ENCODE measurements at places on chromosomes 2 and 18. TPM values are rescaled to one million over a fixed set of nuclear protein-coding genes. Genes with fewer than 3 reads are reported as not detected.

DNA sequence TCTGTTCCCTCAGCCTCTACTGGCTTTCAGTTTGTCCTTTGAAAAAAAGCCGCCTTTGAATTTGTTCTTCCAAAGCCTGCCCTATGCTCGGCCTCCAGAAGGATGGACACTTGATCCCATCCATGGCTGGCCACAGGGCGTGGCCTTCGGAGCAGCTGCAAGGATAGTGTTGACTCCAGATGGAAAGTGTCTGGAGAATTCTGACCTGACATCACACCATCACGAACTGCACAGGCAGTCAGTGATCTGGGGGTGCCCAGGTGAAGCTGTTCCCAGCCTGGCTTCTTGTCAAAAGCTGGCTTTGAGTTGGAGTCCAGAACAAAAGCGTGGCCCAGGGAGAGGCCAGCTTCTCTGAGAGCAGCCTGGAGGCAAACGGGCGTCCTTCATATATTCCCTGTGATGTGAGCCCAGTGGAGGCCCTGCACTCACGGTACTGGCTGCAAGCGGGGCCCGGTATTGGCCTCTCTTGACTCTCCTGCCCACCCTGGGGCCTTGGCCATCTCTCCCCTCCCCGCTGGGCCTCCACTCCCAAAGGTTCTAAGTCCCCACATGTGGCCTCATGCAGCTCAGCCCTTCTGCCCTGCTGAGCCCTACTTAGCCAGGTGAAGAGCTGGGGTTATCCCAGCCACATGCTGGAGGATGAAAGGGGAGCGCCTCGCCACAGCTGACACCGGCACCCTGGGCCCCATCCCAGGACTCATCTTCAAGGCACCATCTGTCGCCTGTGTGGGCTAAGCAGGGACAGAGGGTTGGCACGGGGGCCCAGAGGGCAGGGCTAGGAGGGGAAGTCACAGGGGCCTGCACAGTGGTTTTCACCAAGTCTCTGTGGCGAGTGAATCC, 20.4 kb upstream of the ATOH8 start:
- no peak for DNase-seq

DNA sequence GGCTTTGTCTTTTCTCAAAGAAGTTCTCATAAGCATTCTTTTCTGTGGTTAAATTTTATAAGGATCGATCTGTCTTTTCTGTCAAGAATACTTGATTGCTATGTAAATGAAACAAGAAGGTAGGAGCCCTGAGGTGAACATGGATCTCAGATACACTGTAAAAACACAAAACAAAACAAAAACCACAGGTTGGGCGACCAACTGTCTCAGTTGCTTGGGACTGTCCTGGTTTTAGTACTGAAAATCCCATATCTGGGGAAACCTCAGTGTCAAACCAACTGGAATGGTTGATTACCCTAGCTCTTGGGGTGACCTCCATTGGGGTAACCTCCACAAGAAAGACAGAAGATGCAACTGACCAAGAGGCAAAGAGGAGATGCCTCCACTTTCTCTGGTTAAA, 55.8 kb upstream of the TMEM178A start:
- no peak for DNase-seq

GRCh38 chr18:22110461-22110924, 58.9 kb upstream of the GATA6 start:
- DNase-seq: no peak

DNA sequence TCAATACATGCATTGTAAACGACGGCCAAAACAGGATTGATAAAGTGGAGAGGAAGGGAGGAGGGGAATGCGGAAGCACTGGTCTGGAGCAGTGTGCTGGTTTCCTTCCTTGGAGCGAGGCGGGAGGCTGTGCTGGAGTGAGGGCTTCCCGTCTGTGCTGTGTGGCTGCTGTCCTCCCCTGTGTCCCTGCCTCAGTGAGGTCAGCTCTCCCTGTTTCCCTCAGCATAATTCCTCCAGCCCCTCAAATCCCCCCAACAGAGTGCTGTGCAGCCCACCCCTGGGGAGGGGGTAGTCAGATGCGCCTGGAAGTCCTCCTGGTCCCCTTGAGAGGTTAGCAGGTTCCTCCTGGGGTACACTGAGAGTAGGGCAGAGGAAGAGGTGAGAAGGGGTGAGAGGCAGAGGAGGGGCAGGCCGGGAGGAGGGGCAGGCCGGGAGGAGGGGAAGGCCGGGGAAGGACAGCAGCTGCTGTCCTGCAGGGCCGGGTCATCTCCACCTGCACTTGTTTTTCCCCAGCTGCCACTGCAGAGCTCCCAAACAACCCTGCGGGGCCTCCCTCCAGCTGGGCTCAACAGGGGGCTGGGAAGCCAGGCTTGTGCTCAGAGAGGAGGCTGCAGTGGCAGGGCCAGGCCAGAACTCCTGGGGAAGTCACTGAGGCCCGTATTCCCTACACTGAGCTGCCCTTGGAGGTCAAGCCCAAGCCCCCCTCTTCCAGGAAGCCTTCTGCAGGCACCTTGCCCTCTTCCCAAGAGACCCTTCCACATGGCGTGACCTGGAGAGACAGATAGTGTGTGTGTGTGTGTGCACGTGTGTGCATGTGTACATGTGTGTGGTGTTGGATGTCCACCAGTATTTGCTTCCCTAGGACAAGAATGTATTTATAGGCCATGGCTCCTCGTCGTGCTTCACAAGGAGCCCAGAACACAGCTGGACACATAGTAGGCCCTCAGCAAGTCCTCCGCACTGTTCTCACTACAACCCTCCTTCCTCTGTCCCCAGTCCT, 13.2 kb upstream of the ATP6V1B1 start:
- DNase-seq: no peak

DNA sequence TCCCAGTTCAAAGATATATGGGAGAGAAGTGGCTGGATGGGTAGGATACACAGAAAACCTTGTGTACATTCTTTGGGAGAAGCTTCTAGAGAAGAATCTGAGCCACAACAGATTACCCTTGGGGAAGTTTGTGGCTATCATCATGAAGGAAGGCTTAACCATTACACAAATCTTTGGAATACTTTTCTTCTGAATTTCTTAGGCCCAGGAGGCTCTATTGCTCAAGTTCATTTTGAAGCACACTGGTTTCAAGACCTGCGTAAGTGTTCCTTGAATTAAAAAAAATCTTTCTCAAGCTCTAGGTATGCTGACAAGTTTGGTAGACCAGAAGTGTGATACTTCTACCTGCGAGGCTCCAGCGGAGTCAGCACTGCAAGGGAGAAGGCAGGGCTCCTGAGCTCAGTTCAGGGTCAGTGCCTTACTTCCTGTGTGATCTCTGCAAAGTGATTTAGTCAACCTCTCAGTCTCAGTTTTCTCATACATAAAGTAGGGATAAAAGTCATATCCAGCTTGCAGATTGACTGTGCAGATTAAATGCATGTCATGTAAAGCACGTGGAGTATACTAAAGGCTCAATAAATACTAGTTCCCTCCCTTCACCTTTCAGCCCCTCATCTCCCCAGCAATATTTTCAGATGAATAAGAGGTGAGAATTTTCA, 438.6 kb downstream of the DLGAP1 start:
- no peak for DNase-seq

GRCh38 chr18:42545825-42546224, 569.7 kb downstream of the RIT2 start:
- DNase-seq: no peak

DNA sequence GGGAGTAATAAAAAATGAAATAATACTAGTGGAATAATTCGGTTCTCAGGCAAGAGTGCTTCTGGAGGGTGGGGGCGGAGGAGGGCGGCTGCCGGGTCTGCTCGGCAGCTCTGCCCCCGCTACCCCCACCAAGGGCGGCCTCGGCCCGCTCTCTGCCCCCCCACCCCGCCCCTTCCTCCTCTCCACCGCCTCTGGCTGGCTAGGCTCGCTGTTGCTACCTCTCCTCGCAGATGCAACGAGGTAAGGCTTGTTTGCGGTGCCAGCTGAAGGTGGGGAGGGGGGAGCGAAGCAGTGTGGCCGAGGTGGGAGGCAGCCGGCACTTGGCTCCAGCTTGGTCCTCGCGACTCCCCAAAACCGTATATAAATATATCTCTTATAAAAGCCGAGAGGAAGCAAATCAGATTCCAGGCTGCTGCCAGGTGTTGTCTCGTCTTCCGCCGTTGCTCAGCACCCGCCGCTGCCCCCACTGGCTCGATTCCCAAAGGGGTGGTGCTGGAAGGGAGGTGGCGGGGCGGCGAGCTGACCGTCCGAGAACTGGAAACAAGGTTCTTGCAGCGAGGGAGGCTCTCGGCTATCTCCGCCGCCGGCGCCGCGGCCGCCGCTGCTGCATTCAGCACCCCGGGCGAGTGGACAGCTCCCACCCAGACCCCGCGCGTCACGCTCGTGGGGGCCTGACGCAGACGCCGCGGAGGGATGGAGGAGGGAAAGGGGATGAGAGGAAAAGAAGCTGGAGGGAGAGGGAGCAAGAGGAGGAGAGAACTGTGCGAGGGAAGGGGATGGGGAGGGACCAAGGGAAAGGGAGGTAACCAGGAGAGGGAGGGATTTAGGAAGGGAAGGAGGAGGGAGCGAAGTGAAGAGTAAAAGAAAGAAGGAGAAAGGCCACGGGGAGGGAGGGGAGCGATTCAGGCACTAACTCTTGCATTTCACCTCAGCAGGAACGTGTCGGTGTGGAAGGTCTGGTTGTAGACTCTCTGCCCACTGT, at the start of gene MARCHF4:
Gene MARCHF4, minus strand, starts transcription at position 763 of the 982 bp plus-strand sequence. CDS start 2,223 bp downstream, outside the sequence.
- DNase-seq: peak; percentile 79

GRCh38 chr2:219020604-219021365, 20.5 kb downstream of the CFAP65 start:
- DNase-seq: no peak

- DNase-seq: no peak
Measured at GRCh38 chr2:159124441-159124911, 156.0 kb downstream of the TANC1 start.

- no peak for DNase-seq
Measured at GRCh38 chr2:51553476-51553875, 521.5 kb upstream of the NRXN1 start.

GRCh38 chr2:168749297-168749696, 53.1 kb upstream of the NOSTRIN start:
- DNase-seq: no peak

DNA sequence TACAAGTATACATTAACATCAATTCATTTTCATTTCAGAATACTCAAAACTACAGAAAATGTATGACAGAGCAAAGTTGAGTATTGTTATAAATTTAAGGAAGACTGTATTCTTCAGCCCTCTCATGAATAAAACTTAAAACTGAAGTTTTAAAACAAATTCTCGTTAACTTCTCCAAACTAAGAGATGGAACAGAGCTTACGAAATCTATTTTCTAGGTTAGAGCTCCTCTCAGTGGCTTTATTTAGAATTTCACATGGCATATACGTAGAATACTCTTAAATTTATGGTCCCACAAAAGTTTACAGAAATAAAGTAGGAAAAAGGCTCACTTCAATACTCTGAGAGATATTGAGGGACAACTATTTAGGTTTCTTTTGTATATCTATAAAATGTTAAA, 612.1 kb downstream of the KCNJ3 start:
- DNase-seq: no peak

DNA sequence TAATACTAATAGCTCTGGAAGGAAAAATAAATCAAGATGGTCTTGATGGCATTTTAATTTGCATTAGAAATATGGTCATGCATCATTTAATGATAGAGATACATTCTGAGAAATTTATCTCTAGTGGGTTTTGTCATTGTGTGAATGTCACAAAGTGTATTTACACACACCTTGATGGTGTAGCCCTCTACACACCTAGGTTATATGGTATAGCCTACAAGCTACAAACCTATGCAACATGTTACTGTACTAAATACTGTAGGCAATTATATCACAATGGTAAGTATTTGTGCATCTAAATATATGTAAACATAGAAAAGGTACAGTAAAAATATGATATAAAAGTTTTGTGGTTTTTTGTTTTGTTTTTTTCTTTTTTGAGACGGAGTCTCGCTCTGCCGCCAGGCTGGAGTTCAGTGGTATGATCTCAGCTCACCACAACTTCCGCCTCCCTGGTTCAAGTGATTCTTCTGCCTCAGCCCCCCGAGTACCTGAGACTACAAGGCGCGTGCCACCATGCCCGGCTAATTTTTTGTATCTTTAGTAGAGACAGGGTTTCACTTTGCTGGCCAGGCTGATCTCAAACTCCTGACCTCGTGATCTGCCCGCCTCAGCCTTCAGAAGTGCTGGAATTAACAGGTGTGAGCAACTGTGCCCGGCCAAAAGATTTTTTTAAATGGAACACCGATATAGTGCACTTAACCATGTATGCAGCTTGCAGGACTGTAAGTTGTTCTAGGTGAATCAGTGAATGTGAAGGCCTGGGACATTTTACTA, 83.7 kb upstream of the UBXN4 start:
- DNase-seq: no peak

DNA sequence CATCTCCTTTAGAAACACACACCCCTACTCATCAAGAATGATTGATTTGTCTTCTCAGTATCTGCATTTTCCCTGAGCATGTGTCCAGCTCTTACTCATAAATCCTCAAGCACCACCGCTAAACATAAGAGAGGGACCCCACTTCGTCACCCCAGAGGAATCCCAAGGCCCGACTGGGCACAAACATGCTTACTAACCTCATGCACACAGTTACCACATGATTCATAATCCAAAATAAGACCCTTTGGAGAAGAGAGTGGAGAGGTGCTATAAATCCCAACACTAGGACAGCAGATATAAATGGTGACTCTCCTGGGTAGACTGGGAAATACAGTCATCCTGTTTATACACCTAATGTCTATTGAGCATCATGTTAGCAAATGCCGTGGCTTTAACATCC, 843.2 kb upstream of the ID2 start:
- DNase-seq: no peak

- no peak for DNase-seq
Measured at GRCh38 chr2:165905854-165906253, 47.7 kb downstream of the TTC21B start.

DNA sequence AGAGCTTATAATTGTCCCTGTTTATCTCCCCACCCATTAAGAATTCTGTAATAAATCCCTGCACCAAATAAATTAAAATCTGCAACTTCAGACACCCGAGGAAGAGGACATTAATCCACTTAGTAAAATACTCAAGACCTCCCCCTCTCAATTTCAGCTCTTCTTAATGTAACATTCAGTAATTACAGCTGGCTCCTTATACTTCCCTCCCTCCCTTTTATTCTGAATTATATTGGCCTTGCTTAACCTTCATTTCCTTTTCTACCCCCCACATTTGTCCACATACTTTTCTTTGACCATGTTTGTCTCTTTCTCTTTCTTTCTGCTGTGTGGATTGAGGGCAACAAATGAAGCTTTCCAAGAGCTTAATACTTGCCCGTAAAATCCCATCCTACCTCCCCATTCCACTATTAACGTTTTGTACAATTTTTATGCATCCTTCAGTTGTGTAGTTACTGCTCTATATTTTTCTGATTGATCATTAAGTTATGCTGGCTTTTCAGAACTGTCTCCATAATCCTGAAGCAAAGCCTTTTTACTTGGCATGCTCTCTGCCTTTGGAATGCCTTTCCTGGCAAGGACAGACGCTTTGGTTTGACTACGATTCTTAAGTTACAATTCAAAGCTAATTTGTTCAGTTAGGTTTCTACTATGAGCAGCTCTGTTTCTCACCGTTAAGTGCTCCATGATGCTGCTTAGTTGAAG, 580.1 kb downstream of the ZEB2 start:
- no peak for DNase-seq

Gene HRH4
- total RNA-seq: not detected

Gene RASGRP3
- not detected for total RNA-seq

Gene BOK
- total RNA-seq: 8.0 TPM

Gene CRYGC
- total RNA-seq: not detected

Gene KIAA2012
- total RNA-seq: not detected
